Hematopoietic multipotent progenitor cell treated with erythropoietin and hydrocortisone succinate and interleukin-3 and kit ligand, for 6 days (in vitro differentiated cells): ENCODE measurements at places on chromosomes 7 and 10.

DNA sequence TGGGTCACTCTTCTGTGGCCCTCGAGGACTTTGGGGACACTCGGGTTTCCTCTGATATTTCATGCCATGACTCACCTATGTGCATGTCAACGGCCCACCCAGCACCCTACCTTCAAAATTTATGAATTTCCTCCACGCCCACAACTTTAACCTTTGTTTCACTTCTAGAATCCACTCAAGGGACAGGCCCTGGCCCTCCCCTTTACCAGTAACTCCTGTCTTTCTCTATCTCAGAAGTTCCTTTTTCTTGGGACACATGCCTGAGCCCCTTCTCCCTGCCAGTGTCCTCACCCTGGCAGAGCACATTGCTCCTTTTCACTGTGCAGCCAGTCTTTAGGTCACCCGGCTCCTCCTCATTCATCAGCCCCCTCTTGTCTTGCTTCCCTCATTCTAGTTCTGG lies 282.5 kb upstream of the KLF6 start:
- no peak for DNase-seq

- peak; percentile 38 for DNase-seq
Measured at GRCh38 chr7:80235334-80235733, 100.7 kb downstream of the GNAI1 start.

GRCh38 chr7:68994841-68995240 lies 603.4 kb upstream of the AUTS2 start:
- no peak for DNase-seq

DNA sequence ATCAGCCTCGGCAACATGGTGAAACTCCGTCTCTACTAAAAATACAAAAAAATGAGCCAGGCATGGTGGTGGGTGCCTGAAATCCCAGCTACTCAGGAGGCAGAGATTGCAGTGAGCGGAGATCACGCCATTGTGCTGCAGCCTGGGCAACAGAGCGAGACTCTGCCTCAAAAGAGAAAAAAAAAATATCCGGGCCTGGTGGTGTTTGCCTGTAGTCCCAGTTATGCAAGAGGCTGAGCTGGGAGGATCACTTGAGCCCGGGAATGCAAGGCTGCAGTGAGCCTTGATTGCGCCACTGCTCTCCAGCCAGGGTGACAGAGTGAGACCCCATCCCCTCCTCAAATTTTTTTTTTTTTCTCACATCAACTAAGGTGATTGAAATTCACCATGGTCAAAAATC lies 42.8 kb downstream of the CDC123 start:
- no peak for DNase-seq

DNA sequence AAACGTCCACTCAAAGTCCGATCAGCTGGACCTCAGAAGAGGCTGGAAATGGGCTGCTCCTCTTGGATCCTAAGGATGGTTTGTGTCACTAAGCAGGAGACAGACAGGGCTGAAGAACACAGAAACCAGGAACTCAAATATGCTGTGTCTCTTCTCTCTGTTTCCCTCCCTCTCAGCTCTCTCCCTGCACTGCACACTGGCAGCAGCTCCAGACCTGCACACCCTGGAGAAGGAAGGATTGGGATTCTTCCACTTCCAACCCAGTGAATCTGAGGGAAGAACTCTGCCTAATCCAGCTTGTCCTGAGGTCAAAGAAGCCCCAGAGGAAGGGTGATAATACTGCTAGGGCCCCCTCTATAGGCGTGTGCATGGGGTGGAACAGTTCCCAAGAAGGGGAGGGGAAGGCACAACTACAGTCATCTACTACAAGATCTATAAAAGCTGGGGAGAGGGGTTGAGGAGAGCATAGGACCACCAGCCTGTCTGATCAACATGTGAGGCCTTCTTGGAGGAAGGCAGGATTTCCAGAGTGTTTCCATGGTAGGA lies 22.7 kb upstream of the ZCCHC24 start:
- no peak for DNase-seq

GRCh38 chr10:74011770-74012169 lies 13.9 kb downstream of the VCL start:
- DNase-seq: peak; percentile 47

DNA sequence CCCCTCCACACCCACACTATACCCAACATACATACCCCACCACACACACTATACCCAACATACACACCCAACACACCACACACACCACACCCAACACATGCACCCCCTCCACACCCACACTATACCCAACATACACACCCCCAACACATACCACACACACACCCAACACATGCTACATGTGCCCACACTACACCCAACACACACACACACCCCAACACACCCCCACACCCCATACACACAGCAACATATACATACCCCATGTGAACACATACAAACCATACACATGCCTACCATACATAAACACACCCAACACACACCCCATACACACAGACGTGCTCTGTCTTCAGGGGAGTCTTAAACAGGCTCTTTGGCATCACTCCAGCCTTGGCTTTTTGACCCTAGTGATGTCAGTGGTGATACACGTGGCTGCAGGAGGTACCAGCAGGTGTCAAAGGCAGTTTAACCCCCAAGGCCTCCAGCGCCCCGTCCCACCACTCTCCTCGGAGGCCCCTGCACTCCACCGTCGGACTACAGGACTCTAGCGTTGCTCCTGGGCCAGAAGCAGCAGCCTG lies 73.4 kb downstream of the HIPK2 start:
- peak; percentile 30 for DNase-seq

GRCh38 chr10:13708256-13708990 lies 121.7 kb downstream of the PRPF18 start:
- no peak for DNase-seq

- DNase-seq: peak; percentile 60
Measured at GRCh38 chr7:47792521-47793121, 155.6 kb downstream of the PKD1L1 start.

- no peak for DNase-seq
Measured at GRCh38 chr7:135808206-135808605, 59.6 kb upstream of the FAM180A start.

DNA sequence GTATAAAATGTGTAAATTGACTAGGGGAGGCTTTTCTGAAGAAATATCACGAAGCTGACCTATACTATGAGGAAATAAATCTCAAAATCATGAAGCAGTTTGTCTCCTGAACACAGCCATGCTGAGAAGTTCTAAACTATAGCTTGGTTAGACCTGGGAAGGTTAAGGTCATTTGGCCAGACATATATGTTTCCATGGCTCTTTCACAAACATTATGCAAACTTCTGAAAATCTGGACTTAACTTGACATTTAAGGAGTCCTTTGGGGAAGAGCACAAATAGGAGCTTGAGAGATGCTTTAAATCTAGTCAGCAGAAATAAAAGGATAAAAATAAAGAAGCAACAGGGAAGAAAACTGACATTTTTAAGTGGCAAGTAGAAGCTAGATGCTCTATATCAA lies 115.9 kb upstream of the MEOX2 start:
- DNase-seq: no peak

DNA sequence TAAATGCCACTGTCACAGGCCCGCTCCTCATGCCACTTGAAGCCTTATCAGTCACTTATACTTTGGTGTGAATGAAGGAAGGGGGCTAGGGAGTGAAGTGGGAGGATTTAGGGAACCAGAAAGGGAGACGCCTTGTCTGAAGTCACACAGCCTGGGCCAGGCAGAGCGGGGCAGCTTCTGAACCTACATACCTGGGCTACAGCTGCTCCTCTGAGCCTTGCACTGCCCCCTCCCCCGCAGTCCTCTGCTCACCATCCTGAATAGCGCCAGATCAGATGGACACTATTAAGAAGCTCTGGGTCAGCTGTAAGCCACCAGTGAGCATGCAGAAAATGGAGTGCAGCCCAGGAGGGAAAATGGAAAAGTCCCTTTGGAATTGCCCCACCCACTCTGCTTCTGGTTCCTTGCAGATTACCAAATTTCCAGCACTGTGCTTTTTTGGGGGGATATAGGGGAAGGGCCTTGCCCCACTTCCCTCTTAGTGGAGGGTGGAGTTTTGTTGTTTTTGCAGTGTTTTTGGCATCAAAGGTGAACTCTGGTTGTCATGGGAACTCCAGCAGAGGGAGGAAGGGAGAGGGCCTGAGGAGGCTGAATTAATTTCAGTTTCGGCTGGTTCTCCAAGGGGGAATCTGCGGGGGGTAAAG lies 35.0 kb upstream of the ADCYAP1R1 start:
- no peak for DNase-seq

- no peak for DNase-seq
Measured at GRCh38 chr10:24485304-24485703, 238.4 kb downstream of the ARHGAP21 start.

DNA sequence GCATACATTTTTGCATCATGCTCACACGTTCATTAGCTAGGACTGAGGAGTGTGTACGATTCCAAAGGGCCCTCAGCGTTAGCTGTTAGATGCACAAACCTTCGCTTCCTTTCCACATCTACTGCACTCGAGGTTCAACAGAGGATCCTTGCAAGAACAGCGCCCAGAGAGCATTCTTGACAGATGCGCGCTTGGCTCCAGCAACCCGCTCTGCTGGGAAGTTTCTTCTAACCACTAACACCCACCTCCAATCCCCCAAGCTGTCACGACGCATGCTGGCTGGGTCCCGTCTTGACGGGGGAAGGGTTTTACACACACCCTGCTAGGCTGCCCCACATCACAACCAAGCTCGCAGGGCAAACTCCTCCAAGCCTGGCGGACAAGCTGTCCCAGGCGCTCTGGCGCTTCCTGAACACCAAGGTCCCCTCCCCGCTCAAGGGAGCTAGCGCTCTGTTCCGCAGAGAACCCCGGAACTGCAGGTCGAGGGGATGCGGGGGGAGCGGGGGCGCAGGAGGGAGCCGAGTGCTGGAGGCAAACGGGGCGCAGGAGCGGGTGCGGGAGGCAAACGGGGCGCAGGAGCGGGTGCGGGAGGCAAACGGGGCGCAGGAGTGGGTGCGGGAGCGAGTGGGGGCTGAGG lies 653 bp upstream of the ADRB1 start:
- DNase-seq: peak; percentile 27

GRCh38 chr10:84607044-84607443 lies 278.7 kb downstream of the CCSER2 start:
- no peak for DNase-seq

GRCh38 chr10:118792526-118792925 lies 37.8 kb upstream of the CACUL1 start:
- peak; percentile 22 for DNase-seq

DNA sequence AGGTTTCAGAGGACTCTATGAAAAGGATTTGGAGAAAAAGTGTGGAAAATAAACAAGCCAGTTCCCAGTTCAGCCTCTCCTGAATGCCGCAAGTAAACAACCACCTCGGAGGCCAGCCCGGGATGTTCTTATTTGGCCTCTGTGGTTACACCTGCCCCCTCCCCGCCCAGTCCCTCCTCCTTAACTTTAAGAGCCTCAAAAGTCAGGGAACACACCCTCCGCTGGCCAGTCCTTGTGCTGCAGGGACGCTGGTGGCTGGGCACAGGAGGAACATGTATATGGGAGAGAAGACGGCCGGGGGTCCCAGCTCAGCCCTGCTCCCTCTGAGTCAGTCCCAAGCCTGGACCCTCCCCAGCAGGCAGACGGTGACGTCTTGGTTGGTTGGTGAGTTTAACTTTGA lies 6.1 kb downstream of the CHST3 start:
- no peak for DNase-seq

DNA sequence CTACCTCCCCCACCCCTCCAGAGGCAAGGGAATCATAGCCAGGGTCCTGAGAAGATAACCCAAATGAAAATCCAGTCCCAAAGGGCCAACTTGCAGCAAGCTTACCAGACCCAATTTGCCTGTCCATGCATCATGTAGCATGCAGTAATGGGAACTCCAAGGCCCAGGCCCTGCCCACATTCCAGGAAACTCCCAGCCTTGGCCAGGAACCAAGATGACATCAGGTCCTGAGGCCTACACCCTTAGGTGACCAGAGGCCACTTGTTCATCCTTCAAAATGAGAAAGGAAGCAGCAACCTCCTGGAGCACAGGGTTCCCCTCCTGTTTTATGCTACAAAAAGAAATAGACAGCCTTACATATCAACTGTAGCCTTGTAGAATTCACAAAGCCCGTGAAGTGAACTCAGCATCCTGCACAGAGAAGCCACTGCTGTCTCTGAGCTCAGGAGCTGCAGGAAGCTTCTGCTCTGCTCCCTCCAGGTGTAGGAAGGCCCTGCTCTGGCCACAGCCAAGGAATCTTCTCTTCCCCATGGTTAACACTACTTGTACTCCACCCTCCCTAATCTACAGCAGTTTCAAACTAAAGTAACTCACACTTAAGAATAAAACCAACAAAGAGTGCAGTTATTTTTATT lies 30.3 kb upstream of the GRB10 start:
- DNase-seq: no peak

GRCh38 chr7:26789481-26790184 lies 74.8 kb downstream of the SKAP2 start:
- no peak for DNase-seq

- no peak for DNase-seq
Measured at GRCh38 chr7:27564881-27565482, 97.7 kb downstream of the HIBADH start.

GRCh38 chr7:148266795-148267194 lies 323.8 kb upstream of the C7orf33 start:
- no peak for DNase-seq

DNA sequence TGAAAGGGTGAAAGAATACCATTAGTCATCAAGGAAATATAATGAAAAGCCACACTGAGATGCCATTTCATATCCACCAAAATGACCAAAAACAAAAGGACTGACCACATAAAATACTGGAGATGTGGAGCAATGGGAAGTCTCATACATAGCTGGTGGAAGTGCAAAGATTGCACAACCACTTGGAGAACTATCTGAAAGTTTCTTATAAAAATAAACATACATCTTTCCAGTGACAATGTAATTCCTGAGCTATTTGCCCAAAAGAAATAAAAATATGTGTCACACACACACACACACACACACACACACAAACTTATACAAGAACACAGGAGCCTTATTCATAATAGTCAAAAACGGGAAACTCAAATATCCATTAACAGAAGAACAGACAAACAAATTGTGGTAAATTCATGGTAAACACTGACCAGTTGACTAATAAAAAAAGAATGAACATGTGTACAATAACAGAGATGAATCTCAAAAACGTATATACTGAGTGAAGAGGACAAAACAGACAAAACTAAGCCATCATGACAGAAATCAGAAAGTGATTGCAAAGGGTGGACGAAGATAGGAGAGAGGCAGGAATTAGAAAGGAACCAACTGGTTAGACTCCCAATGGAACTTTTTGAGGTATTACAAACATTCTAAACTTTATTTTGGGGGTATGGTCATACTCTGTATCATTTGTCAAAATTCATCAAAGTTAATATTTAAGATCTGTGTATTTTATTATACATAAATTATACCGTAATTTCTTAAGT lies 21.5 kb downstream of the WASL start:
- DNase-seq: no peak

- DNase-seq: no peak
Measured at GRCh38 chr10:83469728-83470331, 669.5 kb upstream of the GHITM start.

DNA sequence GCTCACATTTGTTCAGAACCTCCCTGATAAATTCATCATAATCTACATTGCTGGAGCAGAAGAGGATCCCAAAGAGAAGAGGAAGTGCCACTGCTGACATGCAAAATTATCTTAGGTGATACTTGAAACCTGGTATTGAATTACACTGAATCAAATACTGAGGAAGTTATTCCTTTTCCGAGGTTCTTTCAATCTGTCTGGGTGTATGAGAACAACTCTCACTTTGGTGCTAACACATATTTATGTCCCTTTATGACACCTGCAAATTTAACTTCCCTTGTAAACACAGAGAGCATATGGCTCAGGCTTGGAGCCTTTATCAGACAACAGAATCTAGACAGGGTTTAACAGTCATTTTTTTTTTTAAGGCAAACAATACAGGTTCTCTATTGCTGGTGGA lies 131.4 kb downstream of the SRPK2 start:
- DNase-seq: peak; percentile 40
